ENCODE measurements at places on chromosomes 7 and 10. TPM values are rescaled to one million over a fixed set of nuclear protein-coding genes. Genes with fewer than 3 reads are reported as not detected.

DNA sequence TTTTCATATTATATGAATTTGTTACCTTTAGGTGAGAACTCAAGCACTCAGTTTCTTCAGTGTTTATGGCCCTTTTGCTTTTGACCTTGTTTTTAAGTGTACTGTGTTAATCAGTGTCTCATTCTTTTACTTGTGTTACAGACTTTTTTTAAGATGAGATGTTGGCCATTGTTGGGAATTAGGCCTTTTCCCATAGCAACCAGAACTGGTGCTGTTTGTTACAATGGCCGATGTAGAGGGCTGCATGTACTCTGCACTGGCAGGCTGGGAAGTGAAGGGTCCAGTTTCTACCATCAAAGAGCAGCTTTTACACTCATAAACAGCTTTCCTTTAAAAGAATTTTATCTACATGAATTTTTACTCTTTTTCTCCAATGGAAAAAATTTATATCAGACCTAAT is 65.1 kb downstream of the SHH start:
- DNase-seq = no peak

DNA sequence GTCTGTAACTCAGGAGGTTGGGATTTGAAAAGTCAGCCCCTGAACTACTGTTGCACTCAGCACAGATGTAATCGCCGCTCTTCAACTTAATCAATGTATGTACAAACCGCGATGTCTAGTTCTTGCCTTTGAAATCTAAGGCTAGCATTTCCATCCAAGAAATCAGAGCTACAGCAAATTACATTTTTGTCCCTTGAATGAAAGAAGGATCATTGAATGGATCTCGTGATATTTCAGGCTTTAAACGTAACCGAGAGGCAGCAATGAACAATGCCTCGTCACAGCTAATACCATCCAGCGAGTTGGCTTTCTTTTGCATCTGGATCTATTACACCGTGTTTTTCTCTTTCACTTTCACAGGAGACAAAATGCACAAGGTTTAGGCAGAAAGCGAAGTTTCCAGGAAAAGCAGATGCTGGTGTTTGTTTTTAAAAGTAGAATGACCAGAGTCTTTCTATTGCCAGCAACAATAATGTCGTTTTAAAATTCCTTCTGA is 5.5 kb downstream of the SKIDA1 start:
- DNase-seq = peak; percentile 86

DNA sequence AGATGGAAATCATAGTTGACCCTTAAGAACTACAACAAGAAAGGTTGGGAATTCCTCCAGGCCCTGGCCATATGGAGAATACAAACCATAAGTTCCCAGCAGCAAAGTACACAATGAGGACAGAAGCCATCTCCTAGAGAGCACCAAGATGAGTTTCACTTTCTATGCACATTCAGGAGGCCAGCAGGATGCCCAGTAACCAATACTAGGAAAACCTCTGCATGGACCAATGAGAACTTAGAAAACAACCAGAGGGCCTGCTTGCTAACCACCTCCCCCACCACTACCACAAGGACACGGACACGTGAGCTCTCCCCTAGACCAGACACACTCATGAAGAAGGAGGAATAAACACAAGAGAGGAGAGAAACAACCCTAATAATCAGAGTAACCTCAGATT is 56.3 kb downstream of the IFIT5 start:
- no peak for DNase-seq

GRCh38 chr10:71349406-71349805 is 30.3 kb downstream of the SLC29A3 start:
- DNase-seq = no peak

The PPP1R3A gene
- total RNA-seq = 194 TPM

GRCh38 chr7:1850111-1850975 is 180.3 kb downstream of the ELFN1 start:
- DNase-seq = no peak

The ANKRD30A gene
- not detected for total RNA-seq

DNA sequence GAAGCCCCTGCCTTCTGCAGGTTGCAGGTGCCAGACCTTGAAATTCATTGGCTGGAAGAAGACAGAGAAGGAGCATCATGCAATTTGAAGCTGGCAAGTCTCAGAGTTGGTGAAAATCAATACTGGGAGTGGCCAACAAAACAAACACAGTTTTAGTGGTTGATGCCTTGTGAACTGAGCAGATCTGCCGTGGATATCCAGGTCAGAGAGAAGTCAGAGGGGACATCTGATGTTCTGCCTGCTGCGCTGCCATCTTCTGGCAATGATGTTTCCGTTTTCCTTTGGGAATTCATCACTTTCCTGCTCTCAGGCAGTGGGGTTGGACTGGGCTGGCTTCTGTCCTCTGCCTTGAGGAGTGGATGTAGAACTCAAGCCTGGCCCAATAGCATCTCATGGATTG is 132.0 kb downstream of the RPS24 start:
- no peak for DNase-seq

DNA sequence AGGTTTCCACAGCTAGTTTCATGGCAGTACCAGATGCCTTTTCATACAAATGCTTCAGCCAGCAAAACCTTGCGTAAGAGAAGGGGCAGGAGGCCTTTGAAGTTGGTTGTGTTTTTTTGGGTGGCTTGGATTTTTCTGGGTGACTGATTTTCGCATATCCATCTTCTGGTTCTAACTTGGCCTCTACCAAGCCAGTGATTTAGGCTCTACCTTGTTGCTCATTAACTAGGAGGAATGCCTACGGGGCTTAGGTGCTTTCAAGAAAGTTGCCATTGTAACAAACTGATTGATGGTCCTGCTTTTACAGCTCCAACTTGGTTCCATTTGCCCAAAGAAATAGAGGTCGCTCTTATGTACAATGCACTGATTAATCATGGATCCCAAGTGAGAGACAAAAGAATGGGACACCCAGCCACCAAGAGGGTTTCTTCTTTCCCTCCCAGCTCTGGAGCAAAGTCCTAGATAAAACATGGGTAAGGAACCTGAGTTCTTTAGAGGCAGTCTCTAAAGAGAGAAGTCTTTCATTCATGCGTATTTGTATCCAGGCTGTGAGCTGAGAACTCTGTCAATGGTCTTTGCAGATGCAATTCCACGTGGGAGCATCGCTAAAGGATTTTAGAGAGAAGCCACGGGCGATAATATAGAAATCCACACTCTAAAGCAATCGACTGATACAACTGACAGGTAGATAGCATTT is 92.1 kb upstream of the FGFR2 start:
- DNase-seq = no peak

GRCh38 chr7:7921830-7922229 is 46.8 kb upstream of the GLCCI1 start:
- no peak for DNase-seq

GRCh38 chr7:112550468-112551060 is 69.8 kb downstream of the LSMEM1 start:
- DNase-seq = peak; percentile 63

DNA sequence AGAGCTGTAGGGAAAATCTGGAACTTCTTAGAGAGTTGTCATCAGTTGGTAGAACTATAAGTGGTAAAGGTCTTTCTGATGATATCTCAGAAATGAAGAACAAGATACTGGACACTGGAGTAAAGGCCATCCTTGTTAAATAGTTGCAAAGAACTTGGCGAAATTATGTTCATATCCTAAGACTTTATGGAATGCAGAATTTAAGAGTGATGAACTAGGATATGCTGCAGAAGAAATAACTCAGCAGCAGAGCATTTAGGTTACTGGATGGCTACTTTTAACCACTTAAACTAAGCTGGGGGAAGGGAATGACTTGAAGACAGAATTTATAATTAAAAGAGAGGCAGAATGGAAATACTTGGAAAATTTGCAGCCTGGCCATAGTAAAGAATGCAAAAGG is 23.7 kb downstream of the PTEN start:
- DNase-seq = no peak

The C10orf105 gene
- total RNA-seq = 0.10 TPM

The ITIH5 gene
- total RNA-seq = 67.9 TPM

DNA sequence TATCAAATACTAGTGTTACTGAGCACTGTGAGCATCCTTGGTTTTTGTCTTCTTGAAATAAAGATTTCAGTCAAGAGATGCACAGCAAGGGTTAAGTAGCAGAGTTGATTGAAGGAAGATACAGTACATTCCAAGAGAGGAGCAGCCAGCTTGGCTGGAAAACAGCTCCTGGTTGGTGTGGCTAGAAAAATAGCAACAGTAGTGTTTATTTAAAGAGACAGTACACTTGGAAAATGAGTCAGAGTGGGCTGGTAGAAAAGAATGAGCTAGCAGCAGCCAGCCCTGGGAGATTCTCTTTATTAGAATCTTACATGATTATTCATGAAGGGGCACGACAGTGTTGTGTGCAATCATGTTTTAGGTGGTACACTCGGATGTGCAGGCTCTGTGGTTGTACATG is 1016.4 kb upstream of the SORCS1 start:
- DNase-seq = peak; percentile 2

The AMZ1 gene
- total RNA-seq = 0.31 TPM

GRCh38 chr10:68981074-68981473 is 7.5 kb upstream of the KIFBP start:
- DNase-seq = no peak

DNA sequence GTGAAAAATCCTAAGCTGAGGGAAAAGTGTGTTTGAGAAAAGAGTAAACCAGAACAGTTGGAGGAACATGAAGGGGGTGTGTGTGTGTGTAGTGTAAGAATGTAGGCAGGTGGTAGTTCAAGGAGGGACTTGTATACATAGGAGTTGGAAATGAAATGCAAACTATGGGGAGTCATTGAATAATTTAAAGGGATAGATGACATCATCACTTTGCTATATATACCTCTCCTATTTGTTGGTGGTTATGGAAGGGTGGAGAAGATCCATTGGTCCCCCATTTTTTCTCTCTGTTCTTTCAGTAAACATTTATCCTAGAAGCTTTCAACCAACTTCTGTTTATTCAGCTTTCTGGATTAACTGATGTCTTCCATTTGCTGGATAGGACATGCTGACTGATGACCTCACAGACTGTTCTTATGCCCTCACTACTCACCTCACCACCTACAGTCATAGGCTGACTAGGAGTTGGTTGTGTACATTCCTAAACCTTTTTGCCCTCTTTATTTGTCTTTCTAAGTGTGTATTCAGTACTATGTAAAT is 20.8 kb downstream of the PPP1R9A start:
- no peak for DNase-seq

GRCh38 chr10:11849911-11850310 is 26.8 kb downstream of the PROSER2 start:
- DNase-seq = no peak

GRCh38 chr7:131646203-131646602 is 89.8 kb upstream of the PODXL start:
- no peak for DNase-seq

DNA sequence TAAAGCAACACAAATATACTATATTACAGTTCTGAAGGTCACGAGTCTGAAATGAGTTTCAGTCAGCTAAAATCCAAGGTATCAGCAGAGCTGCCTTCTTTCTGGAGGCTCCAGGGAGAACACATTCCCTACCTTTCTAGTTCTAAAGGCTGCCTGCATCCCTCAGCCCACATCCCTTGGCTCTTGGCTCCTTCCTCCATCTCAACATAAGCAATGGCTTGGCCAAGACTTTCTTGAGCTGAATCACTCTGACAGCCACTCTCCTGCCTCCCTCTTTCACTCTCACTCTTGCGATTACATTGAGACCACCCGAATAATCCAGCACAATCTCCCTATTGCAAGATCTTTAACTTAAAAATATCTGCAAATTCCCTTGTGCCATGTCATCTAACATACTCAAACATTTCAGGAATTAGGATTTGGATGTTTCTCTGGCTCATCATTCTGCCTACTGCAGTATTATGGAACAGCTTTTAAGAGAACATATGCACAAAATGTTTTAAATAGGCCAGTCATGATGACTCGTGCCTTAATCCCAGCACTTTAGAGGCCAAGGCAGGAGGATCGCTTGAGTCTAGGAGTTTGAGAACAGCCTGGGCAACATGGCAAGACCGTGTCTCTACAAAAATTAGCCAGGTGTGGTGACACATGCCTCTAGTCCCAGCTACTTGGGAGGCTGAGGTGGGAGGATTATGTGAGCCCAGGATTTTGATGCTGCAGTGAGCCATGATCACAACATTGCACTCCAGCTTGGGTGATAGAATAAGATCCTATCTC is 144.2 kb upstream of the VSTM2A start:
- DNase-seq = no peak

The HOXA3 gene
- 2.4 TPM for total RNA-seq

DNA sequence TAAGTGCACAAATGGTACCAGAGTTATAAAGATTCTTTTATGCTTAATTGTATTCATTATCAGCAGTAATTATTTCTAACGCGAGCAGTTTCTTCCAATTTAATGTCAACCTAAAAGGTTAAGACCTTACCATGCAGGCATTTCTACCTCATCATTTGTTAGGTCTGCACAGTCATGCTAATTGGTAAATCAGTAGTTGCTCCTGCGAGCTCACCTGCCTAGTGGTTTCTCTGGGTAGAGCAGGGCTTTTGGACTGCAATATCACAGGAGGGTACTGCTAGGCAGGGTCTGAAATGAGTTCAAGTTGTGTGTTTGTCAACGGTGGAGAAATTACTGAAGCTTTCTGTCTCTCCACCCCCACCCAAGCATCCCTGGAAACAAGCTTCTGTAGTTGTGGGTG is 558.5 kb upstream of the MGMT start:
- no peak for DNase-seq

The PODXL gene
- total RNA-seq = 43.7 TPM

The INMT gene
- 14.5 TPM for total RNA-seq

GRCh38 chr10:50367732-50368131 is 116.4 kb upstream of the ASAH2 start:
- peak; percentile 39 for DNase-seq

- no peak for DNase-seq
Observed at GRCh38 chr10:49619613-49620012, 5.8 kb downstream of the CHAT start.

- DNase-seq = peak; percentile 76
Observed at GRCh38 chr10:24952143-24952706, at the start of gene PRTFDC1. TSS of gene PRTFDC1 (minus strand) at chr10:24952606. CDS start at chr10:24952575, 31 bp downstream.

The CFAP70 gene
- 1.8 TPM for total RNA-seq

The LRRC61 gene
- total RNA-seq = 6.3 TPM

GRCh38 chr10:102868911-102869257 is 386 bp upstream of the AS3MT start:
- DNase-seq = peak; percentile 51

DNA sequence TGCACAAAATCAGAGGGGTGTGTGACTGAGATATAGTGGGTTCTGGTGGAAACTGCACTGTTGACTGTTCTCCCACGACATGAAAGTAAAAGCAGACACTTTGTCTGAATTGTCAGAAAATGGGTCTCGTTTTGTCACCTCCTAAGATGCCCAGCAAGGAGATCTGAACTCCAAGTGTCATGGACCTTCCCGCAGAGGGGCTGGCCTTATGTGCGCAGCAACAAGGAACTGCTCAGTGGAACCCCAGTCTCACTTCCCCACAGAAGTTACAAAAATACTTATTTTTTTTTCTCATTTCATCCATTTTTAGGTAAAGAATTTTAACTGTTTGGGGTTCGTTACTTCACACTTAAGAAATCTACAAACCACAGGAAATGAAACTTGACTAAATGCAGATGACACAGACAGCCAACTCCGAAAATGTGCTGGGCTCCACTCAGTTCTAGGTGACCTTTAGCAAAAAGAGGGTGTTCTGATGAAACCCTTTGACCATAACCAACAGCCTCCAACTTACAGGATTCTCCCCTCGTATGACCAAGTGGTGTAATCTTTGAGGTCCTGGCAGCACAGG is 115.0 kb downstream of the FAM107B start:
- no peak for DNase-seq

GRCh38 chr7:122919643-122920181 is 33.5 kb upstream of the CADPS2 start:
- no peak for DNase-seq

The CAMK2G gene
- total RNA-seq = 37.7 TPM
